Hematopoietic multipotent progenitor cell (in vitro differentiated cells): ENCODE measurements at places on chromosomes 7 and 10. TPM values are rescaled to one million over a fixed set of nuclear protein-coding genes. Genes with fewer than 3 reads are reported as not detected.

The GNG11 gene
- total RNA-seq, result 1.9 TPM

The GRID2IP gene
- total RNA-seq, result 3.2 TPM

DNA sequence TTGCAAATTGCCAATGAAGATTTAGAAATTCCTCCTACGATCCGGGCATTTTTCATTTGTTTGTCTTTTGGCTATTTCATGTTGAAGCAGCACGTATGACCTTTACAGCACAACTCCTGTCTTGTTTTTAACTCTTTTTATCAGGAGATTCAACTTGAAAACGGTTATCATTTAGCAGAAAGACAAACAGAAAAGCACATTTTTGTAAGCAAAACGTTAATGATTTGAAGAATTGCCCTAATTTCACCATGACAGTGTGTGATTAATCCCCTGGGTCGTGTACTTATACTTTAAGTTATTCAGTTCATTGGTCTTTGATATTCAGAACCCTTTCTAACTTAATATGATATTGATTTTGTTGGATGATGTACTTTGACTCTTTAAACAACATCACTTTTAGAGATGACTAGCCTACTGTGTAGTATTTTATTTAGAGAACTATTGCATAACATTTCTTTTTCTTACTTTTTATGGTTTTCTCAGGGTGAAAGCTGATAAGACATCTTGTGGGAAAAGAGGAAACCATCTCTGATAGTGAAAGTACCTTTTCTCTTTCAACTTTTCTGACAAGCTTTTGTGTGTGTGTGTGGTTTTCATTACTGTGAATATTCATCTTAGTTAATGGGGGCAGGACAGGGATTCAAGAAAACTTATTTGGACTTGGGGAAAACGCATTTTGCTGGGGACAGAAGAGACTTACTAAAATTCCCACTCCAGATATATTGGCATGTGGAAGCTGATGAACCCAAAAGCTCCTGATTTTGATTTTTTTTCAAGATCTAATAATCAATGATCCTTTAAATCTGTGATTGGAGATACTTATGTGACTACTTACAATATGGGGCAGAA is 8.1 kb downstream of the HHEX start:
- DNase-seq, result no peak

DNA sequence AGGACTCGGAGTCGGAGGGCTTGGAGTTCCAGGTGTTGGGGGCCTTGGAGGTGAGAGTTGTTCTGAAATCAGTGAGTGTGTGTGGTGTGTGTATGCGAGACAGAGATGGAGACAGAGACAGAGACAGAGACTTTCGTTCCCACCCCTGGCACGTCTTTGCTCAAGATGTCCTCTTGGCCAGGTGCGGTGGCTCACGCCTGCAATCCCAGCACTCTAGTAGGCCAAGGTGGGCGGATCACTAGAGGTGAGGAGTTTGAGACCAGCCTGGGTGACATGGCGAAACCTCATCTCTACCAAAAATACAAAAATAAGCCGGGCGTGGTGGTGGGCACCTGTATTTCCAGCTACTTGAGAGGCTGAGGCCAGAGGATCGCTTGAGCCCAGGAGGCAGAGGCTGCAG is 20.0 kb upstream of the LIMK1 start:
- no peak for DNase-seq

DNA sequence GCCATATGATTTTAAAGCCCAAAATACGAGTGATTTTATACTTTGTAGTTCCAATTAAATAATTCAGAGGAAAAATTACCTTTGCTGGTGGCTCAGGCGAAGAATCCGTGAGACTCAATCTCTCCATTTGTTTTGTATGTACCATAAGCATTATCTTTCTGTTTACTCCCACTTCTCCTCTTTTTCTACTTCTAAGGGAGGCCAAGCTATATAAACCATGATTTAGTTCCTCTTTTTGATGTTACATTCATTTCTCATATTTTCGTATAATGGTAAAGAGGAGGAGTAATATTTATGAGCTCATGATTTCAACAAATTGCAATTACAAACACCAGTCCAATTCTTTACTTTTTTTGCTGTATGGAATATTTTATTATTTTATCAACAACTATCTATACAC is 50.6 kb upstream of the TES start:
- no peak for DNase-seq

DNA sequence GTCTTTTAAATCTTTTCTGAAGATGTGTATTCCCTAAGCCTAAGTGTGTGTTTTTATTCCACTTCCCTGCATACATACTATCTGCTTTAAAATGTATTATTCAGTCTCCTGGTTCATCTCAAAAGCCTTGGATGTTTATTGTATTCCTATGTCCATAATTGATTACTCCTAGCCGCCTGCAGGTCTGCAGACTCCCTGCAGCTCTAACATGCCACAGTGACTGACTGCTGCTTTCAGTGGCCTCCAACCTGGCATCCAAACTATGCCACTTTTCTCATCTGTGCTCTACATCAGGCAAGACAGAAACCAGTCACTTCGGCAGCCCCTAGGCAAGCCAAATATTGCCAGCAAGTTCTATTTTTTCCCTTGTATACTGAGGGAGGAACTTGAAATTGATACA is 81.7 kb downstream of the ABCA13 start:
- DNase-seq, result no peak

DNA sequence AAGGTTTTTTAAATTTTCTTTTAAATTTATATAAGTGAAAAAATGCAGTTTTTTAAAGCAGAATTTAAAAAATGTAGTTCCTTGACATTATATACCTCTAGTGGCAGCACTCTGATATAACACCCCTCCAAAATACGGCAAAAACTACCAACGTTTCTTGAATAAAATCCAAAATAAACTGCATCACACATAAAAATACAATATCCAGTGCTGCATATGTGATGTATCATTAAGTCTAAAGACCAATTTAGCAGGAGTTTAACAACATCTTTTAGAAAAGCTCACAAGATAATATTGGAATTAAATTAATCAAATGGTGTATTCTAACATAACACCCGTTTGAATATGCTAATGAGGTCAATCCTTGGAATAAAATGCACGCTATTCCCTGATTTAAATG is 1.4 kb downstream of the TCERG1L start:
- no peak for DNase-seq

The NRAP gene
- total RNA-seq, result not detected

- no peak for DNase-seq
These were observed 1.1 kb downstream of the COL17A1 start for GRCh38 chr10:104084482-104085142.

- DNase-seq, result no peak
These were observed 462.8 kb upstream of the ZWINT start for GRCh38 chr10:56823849-56824248.

DNA sequence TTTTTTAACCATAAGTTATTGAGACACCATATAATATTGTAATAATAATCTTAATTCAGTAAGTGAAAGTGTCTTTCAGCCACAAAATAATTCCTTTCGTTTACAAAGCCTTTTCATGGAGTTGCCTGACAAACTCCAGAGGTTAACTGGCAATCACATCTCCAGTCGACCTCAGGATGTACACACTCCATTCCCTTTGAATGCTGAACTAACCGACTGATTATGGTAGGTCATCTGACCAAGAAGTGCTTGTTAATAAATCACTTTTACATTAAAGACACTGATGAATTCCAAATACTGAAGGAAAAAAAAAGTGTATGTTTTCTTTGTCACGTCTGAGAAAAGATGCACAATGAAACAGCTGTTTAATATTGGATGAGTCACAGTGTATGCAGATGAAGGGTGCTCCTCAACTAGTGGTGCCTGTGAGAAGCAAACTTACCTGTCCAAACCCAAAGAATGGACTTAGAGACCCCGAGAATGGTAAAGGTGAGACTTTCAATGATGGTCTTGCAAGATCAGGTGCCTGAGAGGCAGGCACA is 348.1 kb upstream of the VWC2 start:
- DNase-seq, result no peak
